ENCODE measurements at places on chromosomes 4 and X. TPM values are rescaled to one million over a fixed set of nuclear protein-coding genes. Genes with fewer than 3 reads are reported as not detected.

Gene EXOSC9
- total RNA-seq: 24.6 TPM

DNA sequence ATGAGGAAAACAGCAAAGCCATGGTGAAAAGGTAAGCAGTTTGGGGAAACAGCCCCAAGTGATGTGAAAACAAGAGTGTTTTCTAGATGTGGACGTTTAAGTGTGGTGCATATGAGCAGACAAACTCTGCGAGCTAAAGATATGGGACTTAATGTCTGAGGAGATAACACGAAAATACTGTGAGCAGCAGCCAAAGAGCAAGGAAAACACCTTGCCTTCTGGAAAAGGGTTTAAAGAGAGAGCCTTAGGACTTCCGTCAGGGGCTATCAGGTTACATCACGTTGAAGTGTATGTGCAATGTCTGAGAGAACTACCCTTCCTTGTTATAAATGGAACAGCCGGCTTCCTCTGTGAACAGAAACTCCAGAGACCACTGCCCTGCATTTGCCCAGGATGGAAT lies 54.2 kb downstream of the LEF1 start:
- no peak for DNase-seq

Gene MAPK10
- 411 TPM for total RNA-seq

DNA sequence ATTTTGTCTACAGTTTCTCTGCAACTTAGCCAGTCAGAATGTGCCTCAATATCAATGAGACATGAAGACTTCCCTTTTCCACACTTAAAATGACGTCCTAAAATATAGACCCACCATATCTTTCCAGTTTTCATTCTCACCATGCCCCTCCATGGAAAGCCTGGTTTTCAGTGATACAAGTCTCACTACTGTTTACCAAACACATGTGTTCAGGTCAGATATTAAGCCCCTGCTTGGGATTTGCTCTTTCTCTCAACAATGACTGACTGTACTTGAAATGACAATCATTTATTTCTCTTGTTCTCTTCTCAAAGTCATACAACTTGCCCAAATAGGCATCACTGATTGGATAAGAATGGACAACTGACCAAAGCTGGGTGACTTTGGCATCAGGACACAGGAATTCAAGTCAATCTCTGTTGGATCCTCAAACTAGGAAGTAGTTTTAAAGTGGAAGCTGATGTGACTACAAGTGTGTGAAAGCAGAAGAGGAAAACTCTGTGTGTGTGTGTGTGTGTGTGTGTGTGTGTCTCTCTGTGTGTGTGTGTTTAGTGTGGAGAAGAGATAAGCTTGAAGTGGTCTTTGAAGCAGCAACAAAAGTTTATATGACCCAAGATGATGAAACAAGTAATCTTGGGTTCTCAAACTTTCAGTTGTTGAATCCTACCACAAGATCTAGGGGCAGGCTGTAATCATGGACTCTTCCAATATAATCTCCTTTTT lies 217.4 kb upstream of the FGF13 start:
- no peak for DNase-seq

DNA sequence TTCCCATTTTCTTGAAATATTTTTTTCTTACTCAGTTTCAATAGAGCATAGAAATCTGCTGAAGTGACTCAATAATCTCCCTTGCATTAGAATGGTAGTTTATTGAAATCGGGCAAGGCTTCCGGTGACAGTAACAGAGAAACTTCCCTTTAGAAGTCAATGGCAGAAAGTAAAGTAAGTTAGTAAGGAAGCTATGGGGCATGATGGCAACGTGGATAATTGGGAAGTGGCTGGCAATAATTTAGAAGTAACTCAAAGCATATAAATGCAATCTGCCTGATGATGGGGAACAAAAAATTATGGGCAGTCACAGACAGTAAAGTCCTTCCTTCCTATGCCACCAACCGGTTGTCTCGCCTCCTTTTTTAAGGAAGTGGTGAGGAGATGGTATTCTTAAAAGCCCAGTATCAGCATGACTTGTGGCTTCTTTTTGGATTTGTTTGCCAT lies 7.6 kb downstream of the CYBB start:
- no peak for DNase-seq

DNA sequence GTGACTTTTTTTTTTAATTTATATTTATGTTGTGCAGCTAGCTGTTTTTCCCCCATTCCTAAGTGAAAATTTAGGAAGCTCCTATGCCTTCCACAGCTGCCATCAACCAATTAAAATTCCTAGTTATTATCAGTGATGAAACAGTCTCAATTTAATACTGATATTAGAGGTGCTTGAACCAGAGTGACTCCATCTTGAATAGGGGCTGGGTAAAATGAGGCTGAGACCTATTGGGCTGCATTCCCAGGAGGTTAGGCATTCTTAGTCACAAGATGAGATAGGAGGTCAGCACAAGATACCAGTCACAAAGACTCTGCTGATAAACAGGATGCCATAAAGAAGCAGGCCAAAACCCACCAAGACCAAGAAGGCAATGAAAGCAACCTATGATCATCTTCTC lies 136.7 kb downstream of the DCHS2 start:
- DNase-seq: no peak

Gene TSC22D3
- 40.4 TPM for total RNA-seq

DNA sequence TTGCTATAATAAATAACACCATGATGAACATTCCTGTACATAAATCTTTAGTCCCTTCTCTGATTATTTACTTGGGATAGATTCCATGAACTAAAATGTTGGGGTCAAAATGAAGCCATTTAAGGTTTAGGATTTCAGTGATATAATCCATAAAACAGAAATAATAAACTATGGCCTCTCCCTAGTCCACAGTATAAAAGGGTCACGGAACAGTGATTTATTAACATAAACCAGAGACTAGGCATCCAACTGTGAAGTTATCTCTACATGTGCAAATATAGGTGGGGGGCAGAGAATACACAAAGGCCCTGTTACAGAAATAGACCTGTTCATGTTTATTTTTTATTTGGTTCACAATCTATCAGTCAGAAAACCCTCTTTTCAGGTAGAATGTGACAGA lies 499.1 kb upstream of the SLIT2 start:
- DNase-seq: no peak

DNA sequence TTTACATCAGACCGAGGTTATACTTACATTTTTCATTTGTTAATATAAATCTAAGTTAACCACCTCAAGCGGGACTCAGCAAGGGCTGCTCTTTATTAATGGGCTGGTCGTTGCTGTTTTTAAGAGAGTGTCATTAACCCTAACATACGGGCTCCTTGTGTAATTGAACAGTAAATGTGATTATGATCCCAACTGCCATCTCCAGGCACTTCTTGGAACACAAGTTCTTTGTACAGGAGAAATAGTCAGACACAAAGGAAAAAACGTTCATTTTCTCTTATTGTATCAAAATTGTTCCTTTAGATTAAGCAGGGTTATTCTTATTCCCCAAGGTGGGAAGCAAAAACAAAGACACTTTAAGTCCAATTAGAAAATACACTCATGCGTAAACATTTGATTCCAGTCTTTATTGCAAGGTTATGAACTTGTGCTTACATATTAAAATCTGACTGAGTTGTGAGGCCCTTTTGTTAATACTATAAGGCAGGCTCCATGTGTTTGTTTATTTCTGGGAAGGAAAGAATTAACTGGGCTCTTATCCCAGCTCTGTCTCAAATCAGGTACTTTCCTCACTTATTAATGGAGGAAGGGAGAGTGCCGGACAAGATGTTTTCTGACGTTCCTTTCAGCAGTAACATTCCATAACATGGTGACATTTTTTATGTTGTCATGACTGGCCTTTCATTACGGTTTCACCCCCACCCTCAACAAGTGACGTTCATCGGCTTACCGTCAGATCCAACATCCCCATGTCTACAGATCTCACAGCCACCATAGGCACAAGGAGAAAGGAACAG lies 95.9 kb downstream of the RASL11B start:
- no peak for DNase-seq

DNA sequence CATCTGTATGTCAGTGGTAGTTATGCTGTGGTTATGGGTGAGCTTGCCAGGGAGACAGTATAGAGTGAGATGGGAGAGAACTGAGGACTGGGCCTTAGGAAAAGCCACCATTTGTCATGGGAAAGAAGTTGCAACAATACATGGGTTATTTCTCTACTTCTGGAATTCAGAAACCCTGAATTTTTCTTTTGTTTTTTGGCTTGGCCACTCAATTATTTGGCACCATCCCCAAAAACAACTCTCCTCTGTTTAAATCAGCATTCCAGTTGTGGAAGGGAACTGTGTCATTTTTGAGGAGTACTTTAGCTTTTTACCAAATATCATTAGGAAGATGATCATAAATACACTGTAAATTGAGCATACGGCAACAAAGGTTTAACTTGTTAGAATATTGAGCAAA lies 41.1 kb upstream of the ACSL4 start:
- no peak for DNase-seq

GRCh38 chr4:72055566-72055965 lies 23.8 kb downstream of the NPFFR2 start:
- no peak for DNase-seq

DNA sequence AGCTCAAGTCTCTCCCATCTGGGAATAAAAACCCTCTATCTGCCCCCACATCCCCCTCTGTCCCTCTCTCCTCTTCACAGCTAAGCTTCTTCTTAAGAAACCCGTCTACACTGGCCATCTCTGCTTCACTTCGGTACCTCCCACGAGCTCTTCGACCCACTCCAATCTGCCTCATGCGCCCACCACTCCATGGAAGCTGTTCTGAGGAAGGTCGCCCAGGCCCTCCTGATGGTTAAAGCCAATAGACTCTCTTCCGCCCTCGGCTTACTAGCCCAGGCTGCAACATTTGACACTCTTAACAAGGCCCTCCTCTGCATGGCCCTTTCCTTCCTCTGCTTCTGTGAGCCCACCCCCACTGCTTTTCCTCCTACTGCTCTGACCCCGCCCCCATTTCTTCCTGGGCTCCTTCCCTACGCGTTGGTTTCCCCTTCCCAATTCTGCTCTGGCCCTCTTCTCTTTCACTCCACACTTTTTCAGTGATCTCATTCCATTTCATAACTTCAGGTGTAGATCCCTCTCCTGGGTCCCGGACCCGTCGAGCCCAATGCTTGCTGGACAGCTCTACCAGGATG lies 11.8 kb downstream of the IQSEC2 start:
- no peak for DNase-seq

GRCh38 chr4:110417136-110417535 lies 58.8 kb upstream of the ENPEP start:
- no peak for DNase-seq

DNA sequence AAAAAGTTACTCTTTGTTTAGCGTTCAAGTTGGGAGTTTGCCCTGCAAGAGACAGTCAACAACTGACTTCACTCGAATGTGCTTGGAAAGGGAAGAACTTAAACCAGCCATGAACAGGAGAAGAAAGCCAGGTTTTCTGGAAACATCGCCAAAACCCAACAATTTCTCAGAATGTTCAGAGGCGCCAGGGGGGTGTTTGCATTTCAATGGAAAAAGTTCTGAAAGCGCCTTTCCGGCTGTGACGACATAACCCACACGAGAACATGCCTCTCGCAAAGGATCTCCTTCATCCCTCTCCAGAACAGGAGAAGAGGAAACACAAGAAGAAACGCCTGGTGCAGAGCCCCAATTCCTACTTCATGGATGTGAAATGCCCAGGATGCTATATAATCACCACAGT lies 78.1 kb upstream of the ADGRA3 start:
- no peak for DNase-seq

Gene GAB1
- 65.7 TPM for total RNA-seq

Gene LINC00632
- total RNA-seq: 237 TPM

DNA sequence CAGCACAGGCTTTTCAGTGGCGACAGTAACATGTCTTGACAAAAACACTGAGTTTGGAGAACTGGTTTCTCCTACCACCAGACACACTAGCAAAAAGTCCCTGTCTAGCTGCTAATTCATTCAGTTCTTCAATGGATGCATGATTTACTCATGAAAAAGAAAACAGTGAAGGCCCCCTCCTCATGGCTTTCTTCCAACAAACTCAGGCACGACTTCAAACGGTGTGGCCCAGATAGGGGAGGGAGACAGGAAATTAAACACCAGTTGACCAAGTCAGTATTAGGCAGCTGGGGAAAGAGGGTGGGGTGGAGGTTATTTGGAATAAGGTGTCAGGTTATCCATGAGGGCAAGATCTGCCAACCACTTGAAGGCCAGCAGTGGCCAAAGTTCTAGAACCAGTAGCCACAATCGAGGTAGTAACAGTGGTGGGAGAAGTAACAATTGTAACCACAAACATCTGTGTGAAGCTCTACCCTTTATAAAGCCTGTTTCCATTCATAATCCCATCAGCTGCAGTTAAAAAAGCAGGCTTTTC lies 60.2 kb downstream of the SEPSECS start:
- DNase-seq: no peak

Gene OPRPN
- not detected for total RNA-seq

- DNase-seq: no peak
Measured at GRCh38 chr4:48100256-48100655, 33.8 kb downstream of the TXK start.

Gene TACC3
- total RNA-seq: 8.7 TPM

Gene ATP8A1
- total RNA-seq: 174 TPM

DNA sequence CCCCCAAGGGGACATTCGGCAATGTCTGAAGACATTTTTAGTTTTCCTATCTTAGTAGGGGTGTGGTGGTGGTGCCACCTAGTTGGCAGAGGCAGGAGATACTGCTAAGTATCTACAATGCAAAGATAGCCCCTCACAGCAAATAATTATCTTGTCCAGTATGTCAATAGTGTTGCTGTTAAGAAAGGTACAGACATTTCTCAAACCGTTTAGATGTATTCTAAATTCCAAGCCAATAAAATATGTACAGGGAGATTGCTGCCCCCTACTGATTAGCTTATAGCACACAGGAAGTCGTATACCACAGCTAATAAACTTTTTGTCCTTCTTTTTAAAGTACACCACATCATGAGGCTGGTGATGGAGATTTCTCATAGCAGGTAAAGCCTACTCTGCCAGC lies 260.5 kb downstream of the TMA16 start:
- no peak for DNase-seq

Gene C4orf33
- 14.0 TPM for total RNA-seq

- DNase-seq: no peak
Measured at GRCh38 chr4:13539619-13540445, 4.5 kb downstream of the NKX3-2 start.

DNA sequence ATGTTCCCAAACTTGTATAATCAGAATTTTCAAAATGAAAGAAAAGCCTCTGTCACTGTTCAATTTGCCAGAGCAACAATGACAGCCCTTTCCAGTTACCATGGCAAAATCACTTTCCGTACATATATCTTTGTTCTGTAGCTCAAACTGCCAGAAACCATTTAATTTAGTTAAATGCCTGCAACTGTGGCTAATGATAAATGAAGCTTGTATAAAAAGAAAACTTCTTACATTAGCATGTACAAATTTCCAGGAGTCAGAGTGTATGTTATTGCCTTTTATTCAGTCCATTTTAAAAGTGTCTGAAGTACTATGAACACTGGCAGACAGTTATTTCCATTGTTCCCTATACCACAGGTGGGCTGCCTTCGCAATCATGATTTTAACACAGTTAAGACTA lies 30.3 kb downstream of the ARAP2 start:
- no peak for DNase-seq
